ENCODE measurements at places on chromosomes 2 and 18.

DNA sequence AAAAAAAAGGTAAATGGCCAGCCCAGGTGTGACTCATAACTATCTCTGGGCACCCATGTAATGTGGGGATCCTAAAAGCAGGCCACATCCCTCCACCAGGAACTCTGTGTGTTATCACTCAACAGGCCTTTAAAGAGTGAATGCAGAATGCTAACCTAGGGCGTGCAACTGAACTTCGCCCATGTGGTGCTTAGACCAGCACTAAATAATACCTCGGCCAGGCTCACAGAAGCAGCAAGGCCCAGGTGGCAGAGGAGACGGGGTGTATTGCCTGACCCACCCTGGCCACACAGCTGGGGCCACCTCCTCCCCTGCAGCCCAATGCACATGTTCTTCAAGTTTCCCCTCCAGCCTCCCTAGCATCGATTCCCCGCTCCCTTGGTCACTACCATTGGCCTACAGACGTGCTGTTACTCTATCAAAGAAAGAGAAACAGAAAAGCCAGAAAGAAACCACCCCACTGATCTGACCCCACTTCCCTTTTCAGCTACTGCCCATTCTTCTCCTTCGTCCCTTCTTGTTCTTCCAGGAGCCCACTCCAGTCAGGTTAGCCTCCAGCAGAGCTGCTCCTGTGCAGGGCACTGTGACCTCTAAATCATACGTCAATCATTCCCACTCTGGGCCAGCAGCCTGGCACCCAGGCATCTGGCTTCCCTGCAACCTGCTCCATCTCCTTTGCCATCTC, 22.0 kb downstream of the FAM178B start:
- DNase-seq, result no peak

DNA sequence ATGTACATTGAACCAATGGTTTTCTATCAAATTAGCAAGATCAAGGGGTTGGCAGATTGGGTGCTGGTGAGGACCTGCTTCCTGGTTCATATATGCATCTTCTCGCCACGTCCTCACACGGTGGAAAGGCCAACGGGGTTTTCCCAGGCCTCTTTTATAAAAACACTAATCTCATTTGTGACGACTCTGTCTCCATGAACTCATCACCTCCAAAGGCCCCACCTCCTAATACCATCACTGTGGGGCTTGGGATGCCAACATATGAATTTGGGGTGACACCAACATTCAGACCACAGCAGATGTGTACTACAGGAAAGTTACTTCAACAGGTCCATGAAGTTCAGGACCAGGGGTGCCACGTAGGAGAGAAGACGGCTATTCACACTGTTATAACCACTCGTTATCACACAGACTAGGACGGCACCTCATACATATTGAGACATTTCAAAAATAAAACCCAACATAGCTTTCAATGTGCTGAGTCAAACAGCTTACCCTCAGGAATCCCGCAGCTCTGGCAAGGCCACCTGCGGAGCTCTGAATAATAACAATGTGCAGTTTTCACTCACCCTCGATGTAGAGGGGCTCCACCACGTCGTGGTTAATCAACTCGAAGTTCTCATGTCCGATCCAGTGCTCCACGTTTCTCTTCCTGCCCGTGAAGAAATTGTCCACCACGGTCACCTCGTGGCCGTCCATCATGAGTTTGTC, 49.3 kb downstream of the UXS1 start:
- DNase-seq, result peak; percentile 57

DNA sequence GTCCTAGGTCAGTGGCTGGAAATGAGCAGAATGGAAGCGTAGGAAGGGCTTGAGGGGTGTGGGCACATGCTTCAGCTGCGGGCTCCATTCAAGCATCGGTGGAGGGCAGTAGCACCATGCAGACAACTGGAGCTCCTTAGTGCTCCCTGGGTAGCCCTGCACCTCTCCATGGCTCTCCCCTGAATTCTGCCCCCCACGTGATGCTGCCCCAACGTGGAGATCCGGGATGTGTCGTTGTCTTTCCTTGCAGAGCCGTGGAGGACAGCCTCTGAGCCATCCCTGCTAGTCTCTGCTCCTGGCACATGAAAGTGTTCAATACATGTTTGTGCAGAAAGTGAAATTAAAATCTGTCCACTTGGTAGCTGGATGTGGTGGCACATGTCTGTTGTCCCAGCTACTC, 94.5 kb downstream of the SH3RF3 start:
- no peak for DNase-seq

- DNase-seq, result no peak
These were observed 240.3 kb upstream of the HS6ST1 start for GRCh38 chr2:128558895-128559532.

GRCh38 chr2:135839713-135840112, 2.7 kb upstream of the LCT start:
- DNase-seq, result no peak

DNA sequence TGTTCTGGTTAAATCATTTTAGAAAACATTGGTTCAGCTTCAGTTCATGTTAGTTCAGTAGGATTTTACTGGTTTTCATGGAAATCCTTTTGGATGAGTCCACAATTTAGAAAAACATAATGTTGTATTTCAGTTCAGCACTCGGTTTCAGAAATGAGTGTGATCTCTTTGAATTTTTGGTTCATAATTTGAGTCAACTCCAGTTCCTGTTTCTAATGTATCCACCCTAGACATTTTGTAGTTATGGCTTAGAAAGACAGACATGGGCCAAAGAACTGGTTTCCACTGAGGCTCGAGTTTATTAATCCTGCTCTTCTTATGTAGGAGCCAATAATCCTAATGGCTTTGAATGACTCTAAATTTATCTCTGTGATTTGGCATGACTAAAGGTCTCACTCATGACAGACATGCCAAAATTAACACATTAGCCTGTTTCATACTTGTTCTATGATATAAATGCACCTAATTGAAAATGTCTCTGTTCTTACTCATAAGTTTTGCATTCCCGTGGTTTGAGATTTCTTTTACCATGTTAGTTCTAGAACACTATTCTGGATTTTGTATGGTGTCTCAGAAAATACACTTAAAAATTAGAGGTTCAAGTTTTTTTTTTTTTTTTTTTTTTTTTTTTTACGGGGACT, 82.3 kb upstream of the SPRED2 start:
- DNase-seq, result no peak

DNA sequence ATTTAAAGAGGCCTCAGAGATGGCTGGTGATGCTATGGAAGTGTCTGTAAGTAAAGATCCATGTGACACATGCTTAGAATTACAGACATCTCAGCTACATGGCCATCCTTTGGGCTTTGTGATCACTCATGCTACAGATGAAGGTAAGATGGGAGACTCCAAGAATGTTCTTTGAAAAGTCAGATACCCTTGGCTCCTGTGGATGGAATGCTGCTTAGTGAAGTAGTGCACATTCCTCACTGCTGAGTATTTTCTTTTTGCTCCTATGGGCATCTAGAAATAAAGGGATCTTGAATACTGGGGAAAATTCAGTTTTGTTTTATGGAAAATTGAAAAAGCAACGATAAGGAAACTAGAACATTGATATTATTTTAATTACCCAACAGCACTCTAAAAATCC, 55.2 kb upstream of the REV1 start:
- no peak for DNase-seq

- no peak for DNase-seq
These were observed 480.8 kb downstream of the PLCL1 start for GRCh38 chr2:198285216-198285615.

- no peak for DNase-seq
These were observed 121.2 kb downstream of the ZNF521 start for GRCh38 chr18:25230658-25231326.

DNA sequence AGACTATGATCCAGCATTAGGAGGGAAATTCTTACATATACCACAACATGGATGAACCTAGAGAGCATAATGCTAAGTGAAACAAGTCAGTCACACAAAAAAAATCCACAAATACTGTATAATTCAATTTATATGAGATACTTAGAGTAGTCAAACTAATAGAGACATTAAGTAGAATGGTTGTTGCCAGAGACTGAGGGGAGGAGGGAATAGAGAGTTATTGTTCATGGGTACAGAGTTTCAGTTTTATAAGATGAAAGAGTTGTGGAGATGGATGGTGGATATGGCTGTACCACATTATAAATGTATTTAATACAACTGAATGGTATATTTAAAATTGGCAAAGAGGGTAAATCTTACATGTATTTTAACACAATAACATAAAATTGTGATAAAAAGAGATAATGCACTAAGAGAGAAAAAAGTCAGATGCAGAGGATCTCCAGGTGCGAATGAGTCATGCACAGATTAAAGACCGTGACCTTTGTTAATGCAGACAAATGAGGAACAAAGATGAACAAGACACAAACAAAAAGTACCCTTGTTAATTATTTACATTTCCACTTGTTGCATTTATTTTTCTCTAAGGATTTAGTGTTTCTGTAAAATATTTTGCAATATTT, 541.7 kb upstream of the MEX3C start:
- DNase-seq, result no peak

DNA sequence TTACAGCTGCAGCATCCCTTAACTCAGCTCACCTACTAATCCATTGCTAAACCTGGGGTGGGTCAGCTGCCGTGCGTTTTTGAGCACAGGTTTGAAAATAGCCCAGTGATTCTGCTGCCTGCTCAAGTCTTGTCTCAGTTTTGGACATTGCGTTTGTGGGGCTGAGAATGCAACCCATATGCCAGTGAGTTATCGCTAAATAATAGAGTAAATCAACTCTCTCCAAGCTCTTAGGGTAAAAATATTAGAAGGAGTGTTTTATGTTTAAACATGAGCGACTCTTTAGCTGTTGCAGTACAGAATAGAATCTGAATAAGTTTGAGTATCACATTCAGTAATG, 2.1 kb downstream of the TSHZ1 start:
- DNase-seq, result no peak

GRCh38 chr18:75879196-75879595, 451.7 kb upstream of the SMIM21 start:
- DNase-seq, result no peak

DNA sequence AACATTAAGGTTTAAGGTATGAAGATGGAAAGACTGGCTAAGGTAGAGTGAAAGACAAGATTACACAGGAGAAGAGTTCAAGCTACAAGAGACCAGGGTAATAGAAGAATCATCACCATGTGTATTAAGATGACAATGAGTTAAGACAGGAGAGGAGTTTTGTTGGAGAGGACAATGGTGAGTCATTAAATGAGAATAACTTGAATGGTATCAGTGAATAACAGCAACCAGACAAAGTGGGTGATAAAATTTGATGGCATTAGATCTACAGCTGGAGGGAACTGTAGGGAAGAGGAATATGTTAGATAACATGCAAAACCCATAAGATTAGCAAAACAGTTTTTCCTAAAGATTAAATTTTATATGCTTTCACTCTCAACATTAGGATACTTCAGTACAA, 18.8 kb upstream of the ENOSF1 start:
- no peak for DNase-seq

DNA sequence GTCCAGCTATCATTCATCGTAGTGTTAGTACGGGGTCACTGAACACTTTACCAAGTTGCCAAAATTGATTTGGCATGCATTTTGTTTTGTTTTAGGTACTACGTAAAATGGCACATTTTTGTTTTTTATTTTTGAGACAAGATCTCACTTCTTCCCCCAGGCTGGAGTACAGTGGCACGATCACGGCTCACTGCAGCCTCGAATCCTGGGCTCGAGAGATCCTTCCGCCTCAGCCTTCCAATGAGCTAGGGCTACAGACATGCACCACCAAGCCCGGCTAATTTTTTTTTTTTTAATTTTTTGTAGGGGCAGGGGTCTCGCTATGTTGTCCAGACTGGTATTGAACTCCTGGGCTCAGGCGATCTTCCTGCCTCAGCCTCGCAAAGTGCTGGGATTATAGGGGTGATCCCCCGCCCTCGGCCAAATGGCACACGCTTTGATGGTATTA, 786 bp downstream of the TAF1B start:
- no peak for DNase-seq

GRCh38 chr2:16972276-16972675, 306.6 kb upstream of the CYRIA start:
- DNase-seq, result no peak
